ENCODE measurements at places on chromosomes 16 and 17. TPM values are rescaled to one million over a fixed set of nuclear protein-coding genes. Genes with fewer than 3 reads are reported as not detected.

Gene TBC1D3C
- not detected for total RNA-seq

Gene RNFT1
- total RNA-seq, result 7.9 TPM

Gene IGFBP4
- total RNA-seq, result 81.0 TPM

Gene WFDC1
- 0.59 TPM for total RNA-seq

Gene CCL5
- 1.0 TPM for total RNA-seq

Gene LPO
- not detected for total RNA-seq

Gene GCGR
- total RNA-seq, result not detected

Gene RNF112
- 1.2 TPM for total RNA-seq

Gene DGKE
- total RNA-seq, result 3.7 TPM

Gene PRSS27
- total RNA-seq, result 0.51 TPM

Gene GAS2L2
- not detected for total RNA-seq

Gene ABCC12
- not detected for total RNA-seq

Measured in right atrium auricular region (tissue), 2 donors.